ENCODE measurements at places on chromosomes 16 and 17.

GRCh38 chr16:83717814-83718213 lies 90.0 kb upstream of the HSBP1 start:
- DNase-seq, result no peak

GRCh38 chr16:56594292-56594619 lies 4.9 kb downstream of the MT3 start:
- DNase-seq, result no peak

DNA sequence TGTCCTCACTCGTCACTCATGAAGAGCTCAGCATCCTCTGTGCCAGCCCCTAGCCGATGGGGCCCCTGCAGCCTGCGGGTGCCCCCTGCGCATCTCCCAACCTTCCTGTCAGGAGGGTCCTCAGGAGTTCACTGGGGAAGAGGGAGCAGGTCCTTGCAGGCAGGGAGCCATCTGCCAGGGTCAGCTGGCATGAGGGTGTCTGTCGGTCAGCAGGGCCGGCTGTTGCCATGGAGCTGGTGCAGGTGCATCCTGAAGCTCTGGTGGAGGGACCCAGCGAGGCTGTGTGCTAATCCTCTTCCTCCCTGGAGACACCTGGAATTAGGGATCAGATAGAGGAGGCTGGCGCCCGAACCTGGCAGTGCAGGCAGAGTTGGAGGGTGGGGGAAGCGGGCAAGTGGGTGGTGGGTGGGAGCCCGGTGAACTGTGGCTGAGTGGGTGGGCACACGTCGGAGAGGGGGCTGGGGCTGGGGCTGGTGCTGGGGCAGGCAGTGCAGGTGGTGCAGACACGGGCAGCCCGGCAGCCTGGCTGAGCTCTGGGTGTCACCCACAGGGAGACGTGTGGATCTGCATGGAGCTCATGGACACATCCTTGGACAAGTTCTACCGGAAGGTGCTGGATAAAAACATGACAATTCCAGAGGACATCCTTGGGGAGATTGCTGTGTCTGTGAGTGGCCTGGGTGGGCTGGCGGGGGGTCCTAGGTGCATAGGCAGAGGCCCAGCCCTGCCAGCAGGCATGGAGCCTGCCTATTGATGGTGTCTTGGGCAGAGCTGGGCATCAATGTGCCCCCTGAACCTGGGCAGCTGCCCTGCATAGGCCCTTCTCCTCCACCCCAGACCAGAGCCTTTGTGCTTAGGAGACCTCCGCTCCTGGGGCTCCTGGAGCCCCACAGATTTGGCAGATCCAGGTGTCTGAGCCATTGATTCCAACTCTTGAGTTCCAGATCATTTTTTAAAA lies 17.4 kb downstream of the MAP2K3 start:
- no peak for DNase-seq

DNA sequence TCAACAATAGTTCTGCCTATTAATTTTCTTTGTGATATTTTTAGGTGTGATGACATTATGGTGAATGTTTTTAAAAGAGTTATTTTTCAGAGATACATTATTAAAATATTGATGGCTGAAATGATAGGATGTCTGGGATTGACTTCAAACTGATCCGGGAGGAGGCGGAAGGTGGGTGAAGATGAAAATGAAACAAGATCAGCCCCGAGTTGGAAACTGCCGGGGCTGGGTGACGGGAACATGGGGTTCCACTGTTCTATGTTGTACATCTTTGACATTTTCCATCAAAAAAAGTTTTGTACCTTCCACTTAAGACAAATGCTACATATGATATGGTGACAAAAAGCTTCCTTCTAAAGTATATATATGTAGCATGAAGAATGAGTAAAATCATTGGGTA lies 336.9 kb downstream of the XYLT1 start:
- no peak for DNase-seq

GRCh38 chr17:66312912-66313311 lies 10.5 kb downstream of the PRKCA start:
- no peak for DNase-seq

DNA sequence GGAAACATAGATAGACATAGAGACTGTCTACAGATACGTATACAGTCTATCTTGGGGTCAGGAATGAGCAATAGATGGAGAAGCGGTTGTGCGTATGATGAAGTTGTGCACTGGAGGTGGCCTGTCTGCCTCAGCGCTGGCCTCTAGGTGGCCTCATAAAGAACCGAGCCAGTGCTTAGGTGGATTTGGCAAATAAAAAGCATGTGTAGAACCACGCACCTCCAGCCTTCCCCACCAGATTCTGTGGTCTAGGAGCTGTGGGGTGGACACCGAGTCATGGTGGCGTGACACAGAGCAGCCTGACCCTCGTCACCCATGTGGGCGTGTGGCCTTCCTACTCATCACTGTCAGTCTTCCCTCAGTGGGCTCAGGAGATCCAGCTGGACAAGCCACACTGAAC lies 34.0 kb downstream of the PGS1 start:
- no peak for DNase-seq

DNA sequence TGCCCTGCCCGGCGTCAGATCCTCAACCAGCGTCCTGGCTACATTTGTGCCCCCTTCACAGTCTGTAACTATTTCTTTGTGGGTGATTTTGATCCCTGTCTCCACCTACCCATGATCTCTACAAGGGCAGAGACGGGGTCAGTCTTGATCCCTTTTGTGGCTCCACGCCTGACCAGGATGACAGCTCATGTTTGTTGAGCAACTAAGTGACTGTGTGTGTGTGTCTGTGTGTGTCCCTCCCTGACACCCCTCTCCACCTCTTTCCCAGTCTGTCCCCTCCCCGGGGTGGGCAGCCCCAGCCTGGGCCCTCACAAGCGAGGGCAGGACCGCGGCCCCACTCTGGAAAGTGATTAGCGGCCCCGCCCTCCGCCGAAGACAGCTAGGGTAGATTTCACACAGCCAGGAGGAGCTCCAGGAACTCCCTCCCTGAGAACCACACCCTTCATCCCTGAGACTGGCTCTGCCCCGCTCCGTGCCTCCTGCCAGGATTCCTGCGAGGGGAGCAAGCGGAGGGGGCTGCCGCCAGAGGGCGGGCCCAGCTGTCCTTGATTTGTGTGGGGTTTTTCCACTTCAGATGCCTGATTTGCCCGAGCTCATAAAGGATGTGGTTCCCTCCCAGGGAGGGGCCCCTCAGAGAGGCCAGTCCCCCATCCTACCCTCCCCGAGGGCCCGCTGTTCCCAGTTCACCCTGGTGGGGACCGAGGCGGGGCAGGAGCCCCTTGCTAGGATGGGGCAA lies 5.3 kb upstream of the HS3ST6 start:
- no peak for DNase-seq

DNA sequence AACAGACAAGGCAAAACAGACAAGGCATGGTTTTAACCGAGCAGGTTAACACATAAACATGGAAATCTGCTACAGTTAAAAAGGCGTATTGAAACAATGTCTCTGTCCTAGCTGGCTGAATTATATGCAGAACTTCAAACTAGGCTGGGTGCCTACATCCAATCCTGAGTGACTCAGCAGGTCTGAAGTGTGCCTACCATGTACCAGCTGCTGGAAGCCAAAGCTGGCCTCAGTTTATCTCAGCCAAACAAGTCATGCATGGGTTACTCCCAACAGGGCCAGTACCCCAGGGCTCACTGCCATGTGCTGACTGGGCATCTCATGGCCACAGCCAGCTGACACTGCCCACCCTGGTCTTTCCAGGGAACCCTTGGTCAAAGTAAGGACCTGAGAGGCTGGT lies 4.0 kb downstream of the C1QBP start:
- no peak for DNase-seq

- no peak for DNase-seq
Observed at GRCh38 chr17:74759941-74760340, 11.5 kb downstream of the NHERF1 start.

GRCh38 chr16:5042574-5043171 lies 8.9 kb upstream of the NAGPA start:
- no peak for DNase-seq

GRCh38 chr17:39118674-39119419 lies 32.6 kb downstream of the PLXDC1 start:
- DNase-seq, result no peak

DNA sequence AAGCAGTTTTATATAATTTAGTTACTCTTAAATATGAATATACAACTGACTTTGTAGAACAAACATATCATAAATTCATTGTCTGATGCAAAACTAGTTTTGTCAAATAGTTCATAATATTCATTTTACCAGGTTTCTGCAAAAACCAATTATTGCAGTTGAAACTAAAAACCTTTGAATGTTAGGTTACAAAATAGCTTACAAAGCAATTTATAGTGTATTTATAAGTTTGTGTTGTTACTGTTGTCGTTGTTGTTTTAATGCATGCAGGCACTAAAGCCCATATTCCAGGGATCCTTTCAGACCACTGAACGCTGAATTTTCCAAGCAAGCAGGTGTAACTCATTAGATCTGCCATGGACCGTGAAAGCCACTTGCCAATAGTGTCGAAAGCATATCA lies 427.6 kb downstream of the ZFHX3 start:
- no peak for DNase-seq
